Body of pancreas (tissue), 4 donors: ENCODE measurements at places on chromosomes 4 and X. TPM values are rescaled to one million over a fixed set of nuclear protein-coding genes. Genes with fewer than 3 reads are reported as not detected.

DNA sequence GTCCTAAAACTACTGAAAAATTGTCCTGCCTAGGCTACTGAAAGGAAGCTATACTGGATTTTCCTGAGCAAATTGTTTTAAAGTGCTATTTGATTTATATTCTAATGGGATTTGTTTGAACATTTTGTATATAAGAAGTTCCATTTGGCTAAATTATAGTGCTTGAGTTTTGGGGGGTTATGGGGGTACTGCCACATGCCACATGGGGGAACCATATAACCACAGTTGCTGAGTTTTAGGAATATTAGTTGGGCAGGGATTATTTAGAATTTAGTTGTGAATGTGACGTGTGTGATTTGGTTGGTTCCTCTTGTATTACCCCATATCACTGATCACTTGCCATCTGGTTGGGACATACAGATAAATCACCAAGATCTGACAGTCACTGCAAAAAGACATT lies 224.5 kb upstream of the TAPT1 start:
- no peak overlapping the region for H3K4me3 ChIP-seq
- no peak overlapping the region for H3K27ac ChIP-seq
- peaks cover 6% of the 10 kb centered on the region for H3K4me1 ChIP-seq
- H3K27me3 ChIP-seq = no peaks in the 10 kb centered on the region
- DNase-seq = no peak

The SSX2 gene
- total RNA-seq = not detected

The ARHGEF9 gene
- 64.6 TPM for total RNA-seq

GRCh38 chr4:148101235-148101634 lies 341.0 kb downstream of the NR3C2 start:
- no peak overlapping the region for H3K4me3 ChIP-seq
- no peaks in the 10 kb centered on the region for H3K4me1 ChIP-seq
- H3K36me3 ChIP-seq = no peaks in the 10 kb centered on the region
- no peak for DNase-seq
- no peaks in the 10 kb centered on the region for H3K27me3 ChIP-seq

DNA sequence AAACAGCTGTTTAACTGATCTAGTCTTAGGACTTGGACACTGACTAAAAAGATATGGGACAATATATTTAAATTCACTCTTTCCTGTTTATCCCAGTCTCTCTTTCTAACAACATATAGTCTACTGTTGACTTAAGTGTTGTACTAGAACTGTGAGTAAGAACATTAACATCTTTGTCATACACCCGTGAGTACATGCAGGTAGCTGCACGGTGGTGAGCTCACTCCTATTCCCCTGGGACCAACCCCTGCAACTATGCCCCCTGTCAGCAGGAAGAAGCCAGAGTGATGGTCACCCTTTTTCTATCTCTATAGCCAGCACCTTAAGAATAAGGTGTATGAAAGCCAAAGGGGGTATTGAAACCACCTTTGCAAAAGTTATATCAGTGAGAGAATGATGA lies 17.6 kb downstream of the TBL1X start:
- no peaks in the 10 kb centered on the region for H3K27me3 ChIP-seq
- H3K36me3 ChIP-seq = no peaks in the 10 kb centered on the region
- no peak overlapping the region for H3K27ac ChIP-seq
- peaks cover 5% of the 10 kb centered on the region for H3K4me1 ChIP-seq
- DNase-seq = no peak

The CLCN4 gene
- total RNA-seq = 1.6 TPM

- no peaks in the 10 kb centered on the region for H3K36me3 ChIP-seq
- no peaks in the 10 kb centered on the region for H3K27me3 ChIP-seq
- DNase-seq = no peak
- peaks cover 32% of the 10 kb centered on the region for H3K4me1 ChIP-seq
Measured at GRCh38 chr4:78543424-78544125, 8.0 kb upstream of the ANXA3 start.

The PDE6B gene
- total RNA-seq = 0.26 TPM
